Nasal cavity respiratory epithelium epithelial cell of viscerocranial mucosa (primary cell): ENCODE measurements at places on chromosomes 2 and 18. TPM values are rescaled to one million over a fixed set of nuclear protein-coding genes. Genes with fewer than 3 reads are reported as not detected.

The NTSR2 gene
- total RNA-seq = not detected in 2 replicates

The ABCG5 gene
- not detected in 2 replicates for total RNA-seq

The ZC3H8 gene
- 14.4 and 23.6 TPM in 2 replicates for total RNA-seq

The ADD2 gene
- under 0.01 TPM in 1 of 2 replicates, not detected in the other for total RNA-seq

The SGPP2 gene
- total RNA-seq = 13.0 and 45.8 TPM in 2 replicates

The NRBP1 gene
- total RNA-seq = 103 and 125 TPM in 2 replicates

The CRYGD gene
- not detected in 2 replicates for total RNA-seq

The SLC23A3 gene
- 0.68 and 3.8 TPM in 2 replicates for total RNA-seq

The TTC21B gene
- 16.7 and 20.1 TPM in 2 replicates for total RNA-seq

The CCDC68 gene
- 2.4 and 8.5 TPM in 2 replicates for total RNA-seq

The IL1R2 gene
- total RNA-seq = 1.7 TPM in 1 of 2 replicates, not detected in the other

The SERPINB4 gene
- total RNA-seq = 1.7 and 63.5 TPM in 2 replicates

The NLRC4 gene
- total RNA-seq = 0.07 and 0.68 TPM in 2 replicates

The ALPI gene
- total RNA-seq = not detected in 2 replicates

The COBLL1 gene
- total RNA-seq = 20.5 and 34.9 TPM in 2 replicates

The DNER gene
- total RNA-seq = 0.57 and 1.0 TPM in 2 replicates

The GAL3ST2 gene
- total RNA-seq = 0.36 TPM in 1 of 2 replicates, not detected in the other

The MYO3B gene
- 0.34 and 1.8 TPM in 2 replicates for total RNA-seq

The ACMSD gene
- total RNA-seq = not detected in 2 replicates

The GPAT2 gene
- total RNA-seq = under 0.01 and 0.07 TPM in 2 replicates

The PID1 gene
- 3.3 and 3.8 TPM in 2 replicates for total RNA-seq

The LHCGR gene
- not detected in 2 replicates for total RNA-seq

The MAP2 gene
- total RNA-seq = 13.2 and 19.1 TPM in 2 replicates

The UGT1A5 gene
- 2.3 TPM in 1 of 2 replicates, not detected in the other for total RNA-seq

The SP100 gene
- total RNA-seq = 19.1 and 34.5 TPM in 2 replicates

The CFC1 gene
- total RNA-seq = not detected in 2 replicates

The SERPINB11 gene
- under 0.01 and 0.93 TPM in 2 replicates for total RNA-seq

The MREG gene
- total RNA-seq = 35.9 and 45.3 TPM in 2 replicates

The SEPTIN10 gene
- 76.2 and 94.4 TPM in 2 replicates for total RNA-seq

The RNU2-63P gene
- total RNA-seq = 51.9 TPM in 1 of 2 replicates, not detected in the other

The MPP4 gene
- total RNA-seq = under 0.01 and 0.07 TPM in 2 replicates

The CRACDL gene
- total RNA-seq = 0.34 and 12.7 TPM in 2 replicates

The STARD7 gene
- total RNA-seq = 125 and 139 TPM in 2 replicates

The TCF23 gene
- total RNA-seq = under 0.01 TPM in 1 of 2 replicates, not detected in the other

The SF3B1 gene
- total RNA-seq = 117 and 160 TPM in 2 replicates

The RIT2 gene
- not detected in 2 replicates for total RNA-seq
